ENCODE measurements at places on chromosomes 6 and 20.

DNA sequence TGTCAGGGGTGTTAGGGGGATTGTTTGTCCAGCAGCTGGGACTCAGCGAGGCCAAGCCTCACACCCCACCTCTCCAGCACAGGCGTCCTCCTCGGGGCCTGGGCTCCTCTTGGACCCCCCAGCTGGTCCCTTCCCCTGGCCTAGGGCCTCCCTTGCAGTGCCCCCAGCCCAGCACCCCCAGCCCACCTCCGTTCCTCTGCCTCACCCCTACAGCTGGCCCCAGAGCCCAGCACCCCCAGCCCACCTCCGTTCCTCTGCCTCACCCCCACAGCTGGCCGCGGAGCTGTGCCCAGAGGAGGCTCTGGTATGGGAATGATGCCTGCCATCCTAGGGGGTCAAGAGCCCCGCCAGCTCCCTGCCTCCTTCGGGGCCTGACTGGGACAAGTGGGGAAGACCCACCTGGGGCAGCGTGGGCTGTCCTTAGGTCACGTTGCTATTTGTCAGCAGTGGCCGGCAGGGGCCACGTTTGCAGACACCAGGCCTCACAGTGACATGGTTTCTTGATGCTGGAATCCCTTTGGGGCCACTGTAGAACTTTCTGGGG lies 7.9 kb upstream of the COL20A1 start:
- no peak for DNase-seq

GRCh38 chr20:23072892-23073586 lies 13.1 kb downstream of the CD93 start:
- DNase-seq: no peak

DNA sequence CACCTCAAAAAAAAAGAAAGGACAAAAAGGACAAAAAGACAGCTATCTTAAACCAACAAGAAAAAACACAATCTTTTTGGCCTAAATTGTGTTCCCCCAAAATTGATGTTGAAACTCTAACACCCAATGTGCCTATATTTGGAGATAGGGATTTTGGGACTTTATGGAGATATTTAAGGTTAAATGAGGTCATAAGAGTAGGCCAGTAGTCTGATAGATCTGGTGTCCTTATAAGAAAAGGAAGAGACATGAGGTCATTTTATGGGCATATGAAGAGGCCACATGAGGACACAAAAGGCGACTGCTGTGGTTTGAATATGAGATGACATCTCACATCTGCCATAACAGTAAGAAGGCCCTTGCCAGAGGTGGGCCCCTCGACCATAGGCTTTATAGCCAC lies 49.5 kb downstream of the TRIM38 start:
- no peak for DNase-seq

- no peak for DNase-seq
These were observed 69.1 kb downstream of the LCA5 start for GRCh38 chr6:79468116-79468515.
